ENCODE measurements at places on chromosomes 2 and 18.

DNA sequence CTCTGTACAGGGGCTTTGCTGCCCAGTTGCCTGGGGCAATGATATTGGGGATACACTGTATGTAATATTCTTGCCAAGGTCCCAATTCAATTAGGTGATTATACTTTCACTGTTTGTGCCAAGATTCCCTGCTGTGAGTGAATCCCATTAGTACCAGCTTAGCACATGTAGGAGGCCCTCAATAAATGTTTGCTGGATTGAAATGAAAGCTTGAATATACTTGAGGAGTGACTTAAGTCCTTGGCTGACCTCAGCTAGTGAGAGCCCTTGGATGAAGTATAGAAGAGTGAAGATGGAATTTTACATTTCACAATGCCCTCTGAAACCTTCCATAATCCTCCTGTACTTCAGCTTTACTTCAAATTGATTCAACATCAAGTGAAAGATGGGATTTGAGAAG lies 102.9 kb downstream of the GATA6 start:
- no peak for DNase-seq

DNA sequence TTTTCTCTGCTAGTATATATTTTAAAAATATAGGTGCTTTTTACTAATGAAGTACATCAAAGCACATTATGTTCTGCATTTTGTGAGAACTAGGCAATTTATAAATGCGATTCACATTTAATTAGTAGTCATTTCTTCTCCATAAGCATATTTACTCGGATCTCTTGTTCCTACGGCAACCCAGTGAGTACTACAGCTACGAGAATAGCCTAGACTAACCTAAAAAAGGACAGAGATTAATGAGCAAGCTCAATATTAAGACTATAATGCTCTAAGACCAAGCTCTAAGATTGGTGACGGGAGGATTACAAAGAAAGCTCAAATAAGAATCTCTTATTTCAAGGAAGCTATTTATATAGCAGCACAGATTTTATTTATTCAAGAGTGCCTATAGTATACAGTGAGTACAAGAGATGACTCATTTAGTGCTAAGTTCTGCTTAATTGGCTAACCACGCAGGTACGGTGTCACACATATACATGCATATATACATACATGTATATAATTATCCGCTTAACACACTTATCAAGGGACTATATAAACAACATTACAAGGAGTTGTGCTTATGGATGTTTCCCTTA lies 364.7 kb downstream of the GPD2 start:
- no peak for DNase-seq

- DNase-seq: no peak
Observed at GRCh38 chr2:43593254-43593653, 2.6 kb downstream of the THADA start.

DNA sequence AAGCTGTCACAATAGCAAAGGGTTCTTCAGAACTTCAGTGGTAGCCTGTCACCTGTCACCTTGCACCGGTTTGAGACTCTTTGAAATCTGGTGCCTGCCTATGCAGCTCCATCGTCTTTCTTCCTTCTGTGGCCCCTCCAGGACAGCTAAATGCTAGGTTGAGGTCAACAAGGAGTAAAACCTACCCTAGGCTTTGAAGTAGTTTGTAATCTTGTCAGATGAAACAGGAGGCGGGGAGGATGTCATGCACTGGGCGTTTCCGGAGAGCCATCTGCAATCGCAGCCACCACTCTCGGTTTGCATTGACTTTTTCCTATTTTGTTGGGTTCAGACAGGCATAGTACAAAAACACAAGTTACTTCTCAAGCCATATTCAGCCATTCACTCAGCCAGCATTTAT lies 116.7 kb downstream of the LPIN1 start:
- no peak for DNase-seq

DNA sequence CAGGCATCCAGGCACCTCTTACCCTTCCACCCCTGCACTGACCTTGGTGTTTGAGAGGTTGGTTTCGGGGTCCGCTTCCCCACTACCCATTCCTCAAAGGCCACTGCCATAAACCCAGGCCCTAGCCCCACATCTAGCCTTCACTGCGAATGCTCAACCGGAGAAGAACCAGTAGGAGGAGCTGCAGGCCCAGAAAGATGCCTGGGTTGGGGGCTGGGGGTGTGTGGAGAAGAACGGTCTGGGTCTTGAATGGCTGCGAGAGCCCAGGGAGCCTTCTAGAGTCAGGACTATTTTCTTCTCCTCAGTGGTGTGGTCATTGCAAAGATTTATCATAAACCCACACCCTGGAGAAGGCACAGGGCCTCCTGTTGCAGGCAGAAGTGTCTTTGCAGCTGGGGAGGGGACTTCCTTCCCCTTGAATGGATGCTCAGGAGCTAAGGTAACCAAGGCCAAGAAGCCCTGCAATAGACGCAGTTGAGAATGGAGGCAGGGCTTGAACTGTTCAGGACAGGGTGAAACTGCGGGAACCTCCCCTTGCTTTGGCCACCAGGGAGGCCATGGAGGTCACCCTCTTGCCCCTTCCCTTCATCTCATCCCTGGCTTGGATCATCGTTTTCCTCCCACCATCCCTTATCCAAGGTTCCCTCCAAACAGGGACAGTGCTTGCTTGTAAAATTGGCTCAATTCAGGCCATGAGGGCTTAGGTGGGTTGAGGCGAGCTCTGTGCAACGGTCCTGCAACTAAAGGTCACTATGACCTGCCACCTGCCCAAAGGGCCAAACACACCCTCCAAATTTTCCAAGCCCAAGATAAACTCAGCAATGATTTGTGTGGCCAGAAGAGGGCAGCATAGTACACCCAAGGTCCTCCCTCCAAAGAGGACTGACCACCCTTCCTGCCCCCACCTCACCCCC lies 20.9 kb downstream of the THNSL2 start:
- no peak for DNase-seq

DNA sequence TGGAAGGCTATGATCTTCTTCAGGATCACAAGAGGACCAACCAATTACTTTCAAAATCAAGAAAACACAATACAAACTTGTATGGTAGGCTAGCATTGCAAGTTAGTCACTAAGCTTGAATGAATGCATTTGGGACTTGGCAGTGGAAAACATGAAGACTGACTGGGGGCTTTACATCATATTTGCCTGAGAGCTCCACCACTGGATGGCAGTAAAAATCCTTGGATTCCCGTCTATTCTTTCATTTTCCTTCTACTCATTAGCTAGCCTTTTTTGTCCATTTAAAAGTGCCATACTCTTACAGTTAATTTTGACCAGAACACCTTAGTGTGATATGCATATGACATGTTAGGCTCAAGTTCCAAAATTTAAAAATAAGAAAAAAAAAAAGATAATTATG lies 63.5 kb upstream of the RASGRP3 start:
- DNase-seq: no peak

DNA sequence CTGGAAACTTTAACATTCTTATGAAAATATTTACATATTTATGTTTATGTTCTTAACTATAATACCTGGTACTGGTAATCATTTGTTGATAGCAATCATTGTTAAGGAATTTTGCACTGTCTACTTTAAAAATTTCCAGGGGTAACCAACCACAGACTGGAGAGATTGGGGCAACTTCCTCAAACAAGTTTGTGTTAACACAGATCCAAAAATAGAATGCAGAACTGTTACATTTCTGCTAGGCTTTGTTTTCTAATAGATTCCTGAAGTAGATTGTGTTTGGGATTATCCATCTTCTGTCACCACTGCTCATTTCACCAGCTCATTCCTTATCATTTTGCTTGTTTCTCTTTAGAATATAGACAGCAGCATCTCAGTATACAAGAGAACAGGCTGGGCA lies 23.7 kb downstream of the RNF125 start:
- DNase-seq: no peak

DNA sequence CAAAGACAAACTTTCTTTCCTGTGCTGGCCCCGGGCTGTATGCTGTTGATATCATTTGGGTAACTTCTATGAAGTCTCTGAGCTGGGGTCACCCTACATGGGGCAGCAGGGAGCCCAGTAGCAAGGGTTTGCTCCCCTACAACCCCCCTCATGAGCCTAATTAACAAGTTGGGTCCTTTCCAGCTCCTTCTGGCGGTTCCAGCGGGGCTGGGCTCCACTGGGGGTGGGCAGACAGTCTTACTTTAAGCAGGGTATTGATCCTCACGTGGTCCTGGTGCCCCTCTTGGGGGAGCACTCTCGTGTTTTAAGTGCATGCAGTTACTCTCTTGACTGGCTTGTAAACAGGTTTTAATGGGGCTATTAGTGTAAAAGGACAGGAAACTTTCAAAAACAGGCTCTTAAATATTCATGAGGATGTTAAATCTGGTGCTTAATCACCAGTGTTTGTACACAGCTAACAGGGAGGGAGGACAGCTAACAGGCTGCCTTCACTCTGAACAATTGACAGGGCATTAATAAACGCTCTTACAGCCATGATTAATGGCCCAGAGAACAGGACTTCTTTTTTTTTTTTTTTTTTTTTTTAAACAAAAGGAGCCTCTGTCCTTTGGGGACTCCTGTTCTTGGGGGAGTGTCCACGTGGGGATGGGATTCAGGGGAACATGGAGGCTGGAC lies 36.6 kb upstream of the SKOR2 start:
- no peak for DNase-seq

DNA sequence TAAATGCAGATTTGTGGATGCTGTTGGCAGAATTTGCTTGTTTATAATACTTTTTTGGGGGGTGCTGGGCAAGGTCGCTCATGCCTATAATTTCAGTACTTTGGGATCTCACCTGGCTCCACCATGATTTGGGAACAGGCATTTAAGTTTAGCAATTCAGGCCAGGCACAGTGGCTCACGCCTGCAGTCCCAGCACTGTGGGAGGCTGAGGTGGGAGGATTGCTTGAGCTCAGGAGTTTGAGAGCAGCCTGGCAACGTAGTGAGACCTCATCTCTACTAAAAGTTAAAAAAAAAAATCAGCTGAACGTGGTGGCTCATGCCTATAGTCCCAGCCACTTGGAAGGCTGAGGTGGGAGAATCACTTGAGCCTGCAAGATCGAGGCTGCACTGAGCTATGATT lies 20.7 kb downstream of the TANC1 start:
- no peak for DNase-seq

- DNase-seq: no peak
Observed at GRCh38 chr2:237919593-237919992, 47.2 kb upstream of the UBE2F start.

GRCh38 chr2:127705391-127706065 lies 4.2 kb downstream of the SFT2D3 start:
- DNase-seq: no peak

- DNase-seq: no peak
Observed at GRCh38 chr2:1633936-1634587, 110.3 kb downstream of the PXDN start.

DNA sequence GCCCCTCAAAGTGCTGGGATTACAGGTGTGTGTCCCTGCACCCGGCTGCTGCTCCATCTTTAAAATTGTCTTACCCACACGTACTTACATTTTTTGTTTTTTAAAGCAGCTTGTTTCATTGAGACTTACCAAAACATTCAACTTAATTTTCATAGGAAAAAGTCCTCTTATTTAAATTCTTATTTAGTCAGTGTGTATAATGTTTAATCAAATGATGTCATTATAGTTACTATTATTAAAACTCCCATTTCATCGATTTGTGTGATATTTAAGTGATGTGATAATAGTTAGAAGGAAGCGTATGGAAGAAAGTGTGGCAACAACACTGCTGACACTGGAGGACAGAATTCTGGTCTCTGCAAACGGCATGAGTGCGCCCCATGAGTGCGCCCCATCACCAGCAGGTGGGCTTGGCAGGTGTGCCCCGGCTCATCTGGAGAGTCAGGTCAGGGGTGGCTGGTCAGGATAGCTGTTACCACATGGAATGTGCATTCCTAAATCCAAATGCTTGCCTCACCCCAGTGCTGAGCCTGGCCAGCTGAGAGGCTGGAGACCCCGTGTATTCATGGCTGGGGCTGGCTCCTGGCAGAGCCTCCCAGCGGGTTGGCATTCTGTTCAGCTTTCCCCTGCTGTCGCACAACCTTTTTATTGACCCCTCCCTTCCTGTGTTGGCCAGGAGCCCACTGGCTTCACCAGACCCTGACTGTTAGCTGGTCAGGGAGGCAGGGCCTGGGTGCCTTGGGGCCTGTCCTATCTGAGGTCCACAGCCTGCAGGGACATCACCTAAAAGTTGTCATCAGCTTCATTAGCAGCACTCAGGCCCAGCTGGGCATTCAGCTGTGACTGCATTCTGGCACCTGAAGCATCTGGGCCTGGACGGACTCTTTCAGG lies 79.7 kb downstream of the AGAP1 start:
- no peak for DNase-seq

DNA sequence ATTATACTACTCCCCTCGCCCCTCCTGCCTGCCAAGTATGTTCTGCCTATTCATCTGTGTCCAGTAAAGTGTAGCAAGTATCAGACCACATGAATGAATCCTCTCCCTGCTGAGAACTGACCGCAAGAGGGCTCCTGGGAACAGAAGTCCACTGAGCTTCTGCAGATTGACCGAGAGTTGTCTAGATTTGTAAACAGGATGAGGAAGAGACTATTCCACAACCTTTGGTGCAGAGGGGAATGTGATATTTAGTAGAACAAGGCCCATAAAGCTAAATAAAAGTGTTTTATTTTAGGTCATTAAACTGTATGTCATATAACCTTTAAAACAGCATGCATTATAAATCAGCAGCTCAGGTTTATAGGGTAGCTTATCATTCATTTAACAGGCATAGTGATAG lies 377.0 kb downstream of the DCC start:
- peak; percentile 18 for DNase-seq

DNA sequence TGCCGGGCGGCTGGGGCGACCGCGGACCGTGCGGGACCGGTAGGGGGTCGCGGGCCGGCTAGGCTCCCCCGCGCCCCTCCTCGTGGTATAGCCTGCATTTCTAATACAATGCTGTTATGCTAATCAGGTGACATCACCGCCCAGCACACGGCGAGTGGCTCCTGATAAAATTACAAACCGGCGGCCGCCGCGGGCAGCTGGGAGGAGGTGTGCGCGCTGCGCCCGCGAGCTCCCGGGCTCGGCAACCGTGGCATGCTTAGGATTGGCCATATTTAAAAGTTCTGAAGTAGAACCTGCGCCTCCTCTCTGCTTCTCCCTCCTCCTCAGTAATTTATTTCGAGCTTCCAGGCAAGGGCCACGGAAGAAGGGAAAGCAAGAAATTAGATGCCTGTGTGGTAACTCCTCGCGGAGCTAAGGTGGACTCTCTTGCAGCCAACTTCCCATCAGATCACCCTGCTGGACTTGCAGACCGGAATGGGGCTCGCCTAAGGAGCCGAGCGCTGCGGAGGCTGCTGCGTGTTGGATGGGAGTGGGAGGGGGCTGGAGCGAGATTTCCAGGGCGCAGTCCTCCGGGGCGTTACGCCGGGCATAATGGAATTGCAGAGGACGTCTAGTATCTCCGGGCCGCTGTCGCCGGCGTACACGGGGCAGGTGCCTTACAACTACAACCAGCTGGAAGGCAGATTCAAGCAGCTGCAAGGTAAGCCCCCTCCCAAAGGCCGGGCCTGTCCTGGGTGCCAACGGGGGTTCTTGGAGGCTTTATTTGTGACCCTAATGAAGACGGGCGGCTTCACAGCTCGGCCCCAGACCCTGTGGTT lies 102.3 kb downstream of the SPTBN1 start:
- DNase-seq: no peak
